ENCODE measurements at places on chromosomes 3 and 15.
A peak's percentile ranks its signal among the peaks of the same experiment; 100 is the strongest.

DNA sequence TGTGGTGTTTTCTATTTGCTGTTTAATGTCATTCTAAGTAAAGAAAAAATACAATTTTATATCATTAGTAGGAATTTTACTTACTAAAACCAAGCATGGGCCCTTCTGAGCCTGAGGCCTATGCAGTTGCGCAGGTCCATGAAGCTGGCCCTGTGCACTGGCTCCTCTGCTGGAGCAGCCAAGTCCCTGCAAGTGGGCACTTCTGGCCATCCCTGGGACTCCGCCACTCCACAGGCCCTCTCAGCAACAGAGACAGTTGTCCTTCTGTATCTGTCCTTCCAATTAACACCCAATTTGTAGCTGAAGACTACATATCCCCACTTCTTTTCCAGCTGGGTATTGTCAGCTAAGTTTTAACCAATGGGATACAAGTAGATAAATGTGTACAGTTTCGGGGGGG is 49.9 kb upstream of the RYK start:
- DNase-seq = no peak

DNA sequence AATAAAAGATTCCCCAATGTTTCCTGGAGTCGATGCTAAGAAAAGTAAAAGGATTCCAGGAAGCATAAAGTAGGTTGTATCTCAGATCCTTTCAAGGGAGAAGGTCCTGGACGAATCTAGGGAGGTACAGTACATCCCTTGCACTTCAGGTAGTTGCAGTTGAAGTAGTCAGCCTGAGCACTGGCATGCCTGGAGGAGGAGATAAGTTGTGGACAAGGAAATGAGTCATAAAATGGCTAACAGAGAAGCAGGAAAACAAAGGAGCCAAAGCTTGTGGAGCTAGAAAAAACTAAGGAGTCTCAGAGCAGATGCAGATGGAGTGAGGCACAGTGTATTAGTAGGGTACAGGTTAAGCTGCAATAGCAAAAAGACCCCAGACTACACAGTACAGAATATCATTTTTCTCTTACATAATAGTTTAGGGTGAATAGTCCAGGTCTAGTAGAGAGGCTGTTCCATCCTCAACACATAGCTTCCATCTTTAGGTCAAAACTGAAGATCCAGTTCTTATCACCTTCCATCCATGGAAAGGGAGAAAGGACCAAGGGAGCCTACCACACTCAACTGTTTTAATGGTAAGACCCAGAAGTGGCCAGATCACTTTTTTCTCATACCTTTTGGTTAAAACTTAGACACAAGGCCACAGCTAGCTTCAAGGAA is 41.3 kb downstream of the COL6A5 start:
- DNase-seq = peak; percentile 65

GRCh38 chr15:61564785-61565184 is 335.7 kb upstream of the RORA start:
- no peak for DNase-seq

GRCh38 chr15:52783191-52783829 is 6.8 kb downstream of the ONECUT1 start:
- peak; percentile 12 for DNase-seq

GRCh38 chr3:158279609-158280008 is 169.7 kb downstream of the RSRC1 start:
- DNase-seq = no peak

DNA sequence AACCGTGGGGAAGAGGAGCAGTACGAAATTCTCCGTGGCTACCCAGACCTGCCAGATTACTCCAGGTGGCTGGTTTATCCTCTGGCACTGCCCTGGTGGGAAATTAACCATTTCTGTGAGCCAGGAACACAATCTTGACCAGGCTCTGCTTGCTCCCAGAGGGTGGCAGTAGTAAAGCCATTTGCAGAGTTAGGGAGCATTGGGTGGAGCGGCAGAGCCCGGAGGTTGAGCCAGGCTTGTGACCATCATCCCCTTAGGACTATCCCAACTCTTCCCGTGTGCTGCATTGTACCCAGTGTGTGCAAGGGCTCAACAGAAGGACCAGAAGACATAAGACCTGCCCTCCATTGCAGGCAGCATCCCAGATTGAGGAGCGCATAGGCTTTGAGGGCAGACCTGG is 5.3 kb downstream of the KNG1 start:
- no peak for DNase-seq

- DNase-seq = no peak
These were observed 379.4 kb downstream of the DIPK2A start for GRCh38 chr3:144351011-144351410.

GRCh38 chr3:106212665-106213222 is 343.9 kb upstream of the CBLB start:
- no peak for DNase-seq

DNA sequence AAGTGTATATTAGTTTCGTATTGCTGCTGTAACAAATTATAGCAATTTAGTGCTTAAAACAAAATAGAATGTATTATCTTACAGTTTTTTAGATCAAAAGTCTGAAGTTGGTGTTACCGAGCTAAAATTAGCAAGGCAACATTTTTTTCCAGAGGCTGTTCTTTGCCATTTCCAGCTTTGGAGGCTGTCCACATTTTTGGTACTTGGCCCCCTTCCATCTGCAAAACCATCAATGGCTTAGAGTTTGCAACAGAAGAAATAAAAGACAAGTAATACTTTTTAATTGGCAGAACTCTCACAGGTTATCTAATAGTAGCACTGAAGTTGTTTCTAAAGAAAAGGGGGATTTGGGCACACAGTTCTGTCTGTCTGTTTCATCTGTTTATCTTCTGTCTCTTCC is 1248.5 kb downstream of the ROBO1 start:
- DNase-seq = peak; percentile 54

GRCh38 chr3:143668924-143669790 is 179.1 kb downstream of the SLC9A9 start:
- peak; percentile 44 for DNase-seq

- no peak for DNase-seq
These were observed 80.7 kb upstream of the PCSK6 start for GRCh38 chr15:101570241-101570640.

Data from choroid plexus epithelial cell (primary cell).